ENCODE measurements at places on chromosomes 7 and 10. TPM values are rescaled to one million over a fixed set of nuclear protein-coding genes. Genes with fewer than 3 reads are reported as not detected.

SGMS1 gene
- 76.2 TPM for total RNA-seq

MCU gene
- 22.0 TPM for total RNA-seq

SLC13A1 gene
- not detected for total RNA-seq

- peak; percentile 79 for DNase-seq
Measured at GRCh38 chr10:124745673-124746072, 1.5 kb upstream of the FAM53B start.

GRCh38 chr7:118184565-118184940 lies 589 bp downstream of the LSM8 start:
- no peak for DNase-seq

DNA sequence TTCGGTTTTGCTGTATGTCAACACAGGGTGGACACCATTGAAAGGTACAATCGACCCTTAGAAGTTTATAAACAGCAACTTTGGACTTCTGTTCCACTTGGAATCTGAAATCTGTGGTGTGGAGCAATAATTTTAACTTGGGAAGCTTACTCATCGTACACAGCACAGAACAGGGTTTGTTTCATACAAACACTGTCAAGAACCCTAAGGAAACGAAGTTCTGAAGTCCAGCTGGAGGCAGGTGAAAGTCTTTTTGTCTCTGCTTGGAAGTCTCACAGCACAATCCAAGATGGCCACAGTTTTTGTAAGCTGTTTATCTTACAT lies 31.5 kb downstream of the NMT2 start:
- DNase-seq = no peak

GRCh38 chr10:133444342-133445267 lies 9.1 kb upstream of the SCART1 start:
- no peak for DNase-seq

DNA sequence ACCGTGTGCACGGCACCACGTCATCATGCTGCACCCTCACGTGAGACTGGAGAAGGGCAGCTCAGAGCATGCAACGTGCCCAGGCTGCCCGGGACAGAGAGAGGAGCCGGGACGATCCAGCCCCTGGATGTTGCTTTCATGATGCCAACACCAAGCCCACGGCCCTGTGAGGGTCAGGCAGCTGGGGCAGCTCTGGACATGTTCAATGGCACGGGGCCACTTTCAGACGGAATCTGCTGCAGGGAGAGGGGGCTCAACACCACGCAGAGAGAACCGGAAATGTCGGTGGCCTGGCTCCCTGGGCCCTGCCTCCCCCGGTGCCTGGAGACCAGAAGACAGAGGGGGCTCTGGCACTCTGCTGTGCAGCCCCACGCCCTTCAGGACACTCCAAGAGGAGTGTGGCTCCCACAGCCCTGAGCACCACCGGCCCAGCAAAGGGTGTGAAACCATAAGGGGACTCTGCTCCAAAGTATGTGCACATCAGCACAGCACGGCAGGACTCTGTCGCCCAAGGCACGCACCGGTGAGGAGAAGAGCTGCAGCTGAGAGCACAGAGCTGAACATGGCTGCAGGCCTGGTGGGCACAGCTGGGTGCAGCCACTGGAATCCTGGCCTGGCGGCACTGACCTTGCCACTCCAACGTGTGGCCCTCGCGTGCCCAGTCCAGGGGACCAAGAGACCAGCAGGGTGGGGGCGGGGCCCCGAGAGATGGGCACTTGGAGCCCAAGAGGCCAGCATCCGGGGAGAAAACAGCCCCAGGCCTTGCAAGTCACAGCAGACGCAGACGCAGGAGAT lies 70.3 kb upstream of the PDGFA start:
- no peak for DNase-seq

- no peak for DNase-seq
Measured at GRCh38 chr7:115678086-115678982, 352.2 kb downstream of the TFEC start.

DNA sequence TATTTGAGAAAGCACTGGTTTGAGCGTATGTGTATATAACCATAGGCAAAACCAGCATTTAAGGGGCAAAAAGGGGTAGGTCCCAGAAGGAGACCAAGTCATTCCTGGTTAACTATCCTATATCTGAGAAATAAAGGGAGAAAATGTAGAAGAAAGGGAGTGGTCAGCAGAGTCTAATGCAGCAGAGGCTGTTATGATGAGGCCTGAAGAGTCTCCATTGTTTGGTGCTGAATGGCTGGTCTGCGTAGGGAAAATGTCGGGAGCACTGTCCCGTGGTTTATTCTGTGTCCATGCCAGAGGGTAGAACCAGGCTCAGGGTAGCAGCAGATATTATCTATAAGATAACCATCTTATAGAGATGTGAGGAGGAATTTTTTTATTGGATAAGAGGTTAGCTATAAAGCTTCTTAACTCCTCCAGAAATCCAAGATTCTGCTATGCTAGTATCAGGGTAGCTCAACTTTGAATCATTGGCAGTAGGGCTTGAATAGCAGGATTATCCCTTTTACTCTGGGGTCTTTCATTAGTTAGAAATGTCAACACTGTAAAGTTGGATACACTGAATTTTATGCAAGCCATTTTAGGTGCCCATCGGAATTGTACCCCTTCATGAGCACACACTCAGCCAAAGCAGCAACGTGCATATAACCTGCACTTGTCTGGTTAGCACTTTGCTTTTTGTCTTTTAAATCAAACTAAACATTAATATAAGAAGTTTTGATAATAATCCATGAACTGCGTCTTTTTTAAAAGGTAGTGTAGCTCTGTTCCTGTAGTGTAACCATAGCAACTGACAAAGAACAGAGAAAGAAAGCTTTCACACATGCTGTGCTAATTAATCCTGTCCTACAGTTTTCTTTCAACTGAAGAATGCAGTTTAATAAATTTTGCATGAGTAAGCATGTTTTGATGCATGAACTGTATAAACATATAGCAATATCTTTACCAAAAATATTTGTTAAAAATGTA lies 312.0 kb upstream of the FZD1 start:
- no peak for DNase-seq

Measured in lung microvascular endothelial cell (primary cell).